ENCODE measurements at places on chromosomes 1 and 21. TPM values are rescaled to one million over a fixed set of nuclear protein-coding genes. Genes with fewer than 3 reads are reported as not detected.

DNAJC6 gene
- total RNA-seq = 6.2 TPM

RPAP2 gene
- total RNA-seq = 13.6 TPM

ADCY10 gene
- under 0.01 TPM for total RNA-seq

PAQR6 gene
- 1.6 TPM for total RNA-seq

RASSF5 gene
- 2.3 TPM for total RNA-seq

PROK1 gene
- total RNA-seq = 0.11 TPM
